CD4-positive, alpha-beta T cell treated with Interferon alpha-2 for 1 hour (primary cell): ENCODE measurements at places on chromosomes 2 and 18.

DNA sequence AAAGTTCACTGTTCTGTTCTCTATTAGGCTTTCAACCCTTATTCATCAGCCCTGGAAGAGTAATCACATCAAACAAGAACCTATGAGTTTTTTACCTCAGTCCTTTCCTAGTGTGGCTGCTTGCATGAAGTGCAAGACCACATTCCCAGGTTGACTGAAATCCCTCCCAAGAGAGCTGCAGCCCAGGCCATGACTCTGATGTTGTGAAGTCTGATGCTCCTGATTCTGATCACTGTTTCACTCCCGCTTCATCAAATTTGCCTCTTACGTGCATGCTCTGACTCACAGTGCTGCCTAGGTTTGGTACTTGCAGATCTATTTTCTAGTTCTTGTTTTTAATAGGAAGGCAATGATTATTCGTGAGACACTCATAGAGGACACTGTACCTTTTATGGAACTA lies 58.2 kb upstream of the DSEL start:
- no peak for DNase-seq

- no peak for DNase-seq
Observed at GRCh38 chr2:29963972-29964570, 42.7 kb upstream of the ALK start.

DNA sequence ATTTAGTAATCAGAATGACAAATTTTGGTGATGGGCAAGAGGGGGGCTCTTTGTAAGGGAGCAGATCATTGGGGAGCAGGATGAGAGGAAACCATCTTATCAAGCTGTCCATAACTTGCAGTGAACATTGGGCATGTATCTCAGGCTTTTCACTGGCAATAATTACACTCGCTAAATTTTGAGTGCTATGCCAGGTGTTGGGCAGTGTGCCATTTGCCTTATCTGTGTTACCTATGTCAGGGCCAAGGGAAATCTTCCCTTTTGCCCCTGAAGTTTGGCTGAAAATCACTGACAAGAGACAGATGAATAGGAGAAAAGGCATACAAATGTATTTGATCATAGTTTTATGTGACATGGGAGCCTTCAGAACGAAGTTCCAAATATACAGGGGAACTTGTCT lies 39.0 kb downstream of the NOSTRIN start:
- DNase-seq: no peak

DNA sequence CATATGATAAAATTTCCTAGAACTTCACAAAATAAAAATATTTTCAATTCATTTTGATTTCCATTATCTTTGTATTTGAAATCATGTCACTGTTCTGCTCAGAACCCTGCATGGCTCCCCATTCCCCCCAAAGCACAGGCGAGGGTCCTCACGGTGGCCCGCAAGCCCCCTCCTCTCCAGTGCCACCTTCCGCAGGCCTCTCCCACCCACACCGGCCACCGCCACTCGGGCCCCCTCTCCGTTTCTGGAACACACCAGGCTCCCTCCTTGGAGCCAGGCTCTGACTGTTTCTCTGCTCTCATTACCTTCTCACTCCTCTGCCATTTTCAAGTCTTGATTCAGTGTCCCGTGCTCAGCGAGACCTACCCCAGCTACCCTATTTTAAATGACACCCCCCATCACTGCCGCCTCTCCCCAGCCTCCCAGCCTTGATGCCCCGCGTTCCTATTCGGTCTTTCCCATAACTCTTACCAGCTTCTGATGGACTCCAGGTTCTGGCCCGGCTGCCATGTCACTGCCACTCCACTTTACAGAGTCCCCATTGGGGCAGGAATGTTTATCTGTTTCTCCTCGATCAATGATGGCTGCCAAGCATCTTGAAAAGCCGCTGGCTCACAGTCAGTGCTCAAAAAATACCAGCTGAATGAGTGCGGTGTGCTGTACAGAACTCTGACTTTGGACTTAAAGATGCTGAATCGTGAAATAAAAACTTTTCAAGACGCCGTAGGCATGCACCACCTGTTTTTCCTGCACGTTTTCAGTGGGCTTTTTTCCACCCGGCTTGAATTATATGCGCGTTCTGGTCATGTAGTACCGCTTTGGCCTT lies 201.0 kb downstream of the GBX2 start:
- DNase-seq: no peak

- no peak for DNase-seq
Observed at GRCh38 chr2:219078126-219078525, 17.4 kb upstream of the IHH start.

- no peak for DNase-seq
Observed at GRCh38 chr2:101052147-101052546, 50.1 kb downstream of the RPL31 start.

DNA sequence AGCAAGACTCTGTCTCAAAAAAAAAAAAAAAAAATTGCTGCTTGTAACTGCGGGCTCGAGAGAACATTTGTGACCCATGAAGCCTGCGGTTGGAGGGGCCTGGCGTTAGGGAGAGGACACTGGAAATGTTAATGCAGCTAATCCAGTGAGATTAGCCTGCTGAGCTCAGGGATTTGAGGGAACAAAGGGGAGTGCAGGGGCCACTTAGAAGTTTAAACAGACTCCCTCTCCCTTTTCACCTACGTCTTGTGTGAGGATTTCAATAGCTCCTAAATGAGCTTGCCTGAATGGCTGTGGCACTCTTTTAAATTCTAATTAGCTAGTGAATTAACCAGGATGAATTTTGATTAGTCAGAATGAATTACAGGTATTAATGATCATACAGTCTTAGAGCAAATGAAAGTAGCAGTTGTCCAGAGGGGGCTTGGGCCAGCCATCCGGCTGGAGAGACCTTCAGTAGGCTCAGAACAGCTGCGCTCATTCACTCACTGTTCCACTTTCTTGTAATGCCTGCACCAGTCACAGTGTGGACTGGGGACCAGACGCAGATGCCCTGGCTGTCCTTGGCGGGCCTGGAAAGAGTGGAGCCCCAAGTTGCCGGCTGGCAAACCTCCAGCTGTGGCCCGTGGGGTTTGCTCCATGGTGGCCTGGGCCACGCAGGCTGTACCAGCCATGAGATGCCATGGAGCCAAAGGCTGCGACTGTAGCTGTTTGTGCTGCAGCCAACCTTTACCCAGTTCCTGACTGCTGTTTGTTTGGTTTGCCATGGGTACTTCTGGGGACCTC lies 20.8 kb downstream of the LDLRAD4 start:
- no peak for DNase-seq

- peak; percentile 14 for DNase-seq
Observed at GRCh38 chr18:8706791-8707555, 1.6 kb downstream of the MTCL1 start.

GRCh38 chr2:13660231-13660630 lies 943.5 kb downstream of the TRIB2 start:
- DNase-seq: no peak

DNA sequence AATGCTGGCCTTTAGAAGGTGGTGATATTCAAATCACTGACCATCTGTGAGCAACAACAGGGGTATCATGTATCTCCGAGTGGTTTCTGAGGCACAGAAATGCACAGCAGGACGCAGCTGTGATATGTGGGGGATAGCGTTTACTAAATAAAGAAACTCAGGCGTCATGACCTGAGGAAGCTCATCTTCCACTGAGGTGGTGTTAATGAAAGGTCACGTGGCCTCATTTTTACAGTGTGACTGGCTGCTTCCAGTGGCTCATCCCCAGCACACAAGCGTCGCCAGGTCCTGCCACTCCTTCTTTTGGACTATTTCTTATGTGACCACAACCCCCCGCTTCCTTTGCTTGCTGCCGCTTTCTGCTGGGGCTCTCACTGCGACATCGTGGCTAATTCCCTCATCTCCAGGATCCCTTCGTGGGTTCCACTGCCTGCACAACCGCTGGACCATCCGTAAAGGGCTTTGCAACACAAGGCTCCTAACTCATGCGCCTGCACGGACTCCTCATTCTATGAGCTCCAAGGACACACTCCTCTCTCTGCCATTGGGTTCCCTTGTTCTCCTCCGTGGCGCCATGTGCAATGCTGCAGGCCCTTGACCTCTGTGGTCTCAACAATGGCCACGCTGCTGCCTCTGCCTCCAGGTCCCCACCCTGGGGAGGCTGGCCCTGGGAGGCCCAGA lies 109.3 kb downstream of the MBP start:
- no peak for DNase-seq

- no peak for DNase-seq
Observed at GRCh38 chr2:39679805-39680204, 14.1 kb downstream of the TMEM178A start.

DNA sequence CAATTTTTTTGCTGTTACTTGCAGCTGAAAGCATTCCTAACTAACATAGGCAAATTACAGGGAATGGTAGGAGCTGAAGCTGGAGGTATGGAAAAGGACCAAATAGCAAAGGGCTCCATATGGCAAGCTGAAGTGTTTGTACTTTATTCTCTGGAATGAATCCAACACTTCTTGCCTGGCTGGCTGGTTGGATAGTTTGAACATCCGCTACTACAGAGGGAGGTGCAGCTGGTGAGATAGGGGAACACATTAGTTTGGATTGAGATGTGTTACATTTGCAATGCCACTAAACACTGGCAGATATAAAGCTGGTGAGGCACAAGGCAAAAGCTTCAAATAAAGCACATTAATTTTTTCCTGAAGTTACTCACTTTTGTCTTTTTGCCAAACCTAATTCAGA lies 291.5 kb downstream of the SP3 start:
- DNase-seq: no peak

GRCh38 chr2:167411367-167411766 lies 523.1 kb downstream of the XIRP2 start:
- no peak for DNase-seq

DNA sequence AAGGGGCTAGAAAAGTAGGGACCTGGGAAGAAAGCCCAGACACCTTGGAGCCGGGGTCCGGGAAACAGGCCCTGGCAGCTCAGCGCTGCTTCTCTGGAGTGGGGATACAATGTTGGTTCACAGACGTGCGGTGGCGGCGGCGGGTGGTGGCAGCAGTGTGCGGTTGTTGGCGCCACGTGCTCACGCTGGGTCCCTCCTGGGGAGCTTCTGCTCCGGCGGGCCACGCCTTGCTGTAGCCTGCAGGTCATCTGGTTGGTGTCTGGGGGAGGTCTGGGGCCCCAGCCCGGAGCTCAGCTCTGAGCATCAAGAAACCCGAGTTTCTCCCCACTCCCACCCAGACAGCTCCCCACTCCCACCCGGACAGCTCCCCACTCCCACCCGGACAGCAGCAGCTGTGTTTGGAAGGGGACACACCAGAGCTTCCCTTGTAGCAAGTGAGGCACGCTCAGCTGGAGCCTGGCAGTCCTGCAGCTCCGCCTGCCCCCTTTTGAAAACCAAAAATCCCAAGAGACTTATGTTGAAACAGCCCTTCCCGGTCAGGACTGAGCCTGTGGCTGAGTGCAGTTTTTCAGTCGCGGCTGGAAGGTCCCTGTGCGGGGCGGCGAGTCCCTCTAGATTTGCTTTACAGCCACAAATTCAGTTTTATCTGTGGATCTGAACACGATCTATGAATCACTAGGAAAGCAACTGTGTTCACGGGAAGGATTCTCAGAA lies 46.9 kb downstream of the NFATC1 start:
- DNase-seq: no peak

- peak; percentile 70 for DNase-seq
Observed at GRCh38 chr2:174699993-174700766, 64.1 kb downstream of the CHRNA1 start.

GRCh38 chr2:234293973-234294372 lies 202.9 kb downstream of the ARL4C start:
- DNase-seq: no peak

DNA sequence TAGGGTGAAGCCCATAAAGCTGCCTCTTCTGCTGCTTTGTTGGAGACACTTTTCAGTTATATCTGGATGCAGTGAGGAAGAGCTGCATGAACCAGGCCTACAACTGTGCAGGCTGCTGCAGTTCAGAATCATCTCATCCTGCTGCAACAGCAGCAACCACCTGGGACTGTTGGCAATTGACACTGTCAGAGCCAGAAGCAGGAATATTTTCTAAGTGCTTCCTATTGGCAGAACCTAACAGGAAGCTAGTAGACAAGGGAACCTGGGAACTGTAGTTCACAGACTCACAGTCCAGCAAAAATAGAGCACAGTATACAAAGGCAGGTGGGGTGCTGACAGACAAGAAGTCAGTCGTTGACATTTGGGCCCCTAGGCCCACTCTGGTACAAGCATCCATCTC lies 452.9 kb upstream of the SPRED2 start:
- no peak for DNase-seq

GRCh38 chr18:48902023-48902855 lies 48.5 kb downstream of the SMAD7 start:
- DNase-seq: peak; percentile 15
